ENCODE measurements at places on chromosomes 1 and 21. TPM values are rescaled to one million over a fixed set of nuclear protein-coding genes. Genes with fewer than 3 reads are reported as not detected.

Gene LIPI
- not detected for total RNA-seq

Gene KRTAP7-1
- not detected for total RNA-seq

Gene TMEM125
- not detected for total RNA-seq

Gene RGS13
- total RNA-seq = not detected

Gene NGF
- 1.3 TPM for total RNA-seq

Gene HCN3
- total RNA-seq = 5.3 TPM

All from A549 treated with Hydrocortisone at 1 μM for 4 hours (cell line).